ENCODE measurements at places on chromosomes 6 and 20.

DNA sequence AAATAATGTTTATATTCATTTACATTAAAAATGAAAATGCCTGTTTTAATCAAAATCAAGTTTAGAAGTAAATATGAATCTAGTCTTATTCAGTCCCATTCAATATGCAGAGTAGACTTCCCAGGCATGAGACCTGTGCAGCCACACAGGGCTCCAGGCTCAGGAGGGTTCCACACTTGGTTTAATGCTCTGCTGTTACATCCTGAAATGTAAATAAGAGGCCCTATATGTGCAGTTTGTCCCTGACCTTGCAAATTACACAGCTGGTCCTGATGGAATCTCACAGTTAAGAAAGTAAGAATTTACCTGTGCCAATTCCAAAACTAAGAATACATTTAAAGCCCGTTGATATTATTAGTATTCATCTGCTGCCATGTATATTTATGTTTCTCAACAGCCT, 79.4 kb downstream of the ARHGAP18 start:
- no peak for DNase-seq

- no peak for DNase-seq
Measured at GRCh38 chr6:24935366-24936152, at the start of gene RIPOR2. TSS of gene RIPOR2 (minus strand) at chr6:24935960. CDS start at chr6:24935898, 62 bp downstream.

DNA sequence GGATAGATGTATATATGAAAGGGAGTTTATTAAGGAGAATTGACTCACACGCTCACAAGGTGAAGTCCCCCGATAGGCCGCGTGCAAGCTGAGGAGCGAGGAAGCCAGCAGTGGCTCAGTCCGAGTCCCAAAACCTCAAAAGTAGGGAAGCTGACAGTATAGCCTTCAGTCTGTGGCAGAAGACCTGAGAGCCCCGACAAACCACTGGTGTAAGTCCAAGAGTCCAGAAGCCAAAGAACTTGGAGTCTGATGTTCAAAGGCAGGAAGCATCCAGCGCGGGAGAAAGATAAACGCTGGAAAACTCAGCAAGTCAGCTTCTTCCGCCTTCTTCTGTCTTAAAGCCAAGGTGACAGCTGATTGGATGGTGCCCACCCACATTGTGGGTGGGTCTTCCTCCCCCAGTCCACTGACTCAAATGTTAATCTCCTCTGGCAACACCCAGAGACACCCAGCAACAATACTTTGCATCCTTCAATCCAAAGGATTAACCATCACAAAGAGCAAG, 102.6 kb upstream of the GJE1 start:
- no peak for DNase-seq

- no peak for DNase-seq
Measured at GRCh38 chr6:34242252-34243130, 5.8 kb downstream of the HMGA1 start.

DNA sequence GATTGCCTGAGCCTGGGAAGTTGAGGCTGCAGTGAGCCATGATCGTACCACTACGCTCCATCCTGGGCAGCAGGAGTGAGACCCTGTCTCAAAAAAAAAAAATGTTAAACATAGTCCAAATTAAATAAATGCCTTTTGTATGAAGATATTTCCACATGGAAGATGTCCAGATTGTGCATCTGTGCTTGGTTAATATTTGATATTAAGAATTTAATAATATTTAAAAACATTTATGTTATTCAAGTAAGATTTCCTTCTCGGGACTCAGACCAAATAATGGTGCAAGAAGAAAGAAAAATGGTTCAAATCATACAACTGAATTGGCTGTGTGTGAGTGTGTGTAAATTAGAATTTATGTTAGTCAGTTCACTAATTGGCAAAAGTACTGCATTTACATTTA, 202.5 kb downstream of the TBC1D7 start:
- DNase-seq: no peak

- no peak for DNase-seq
Measured at GRCh38 chr6:109768485-109768884, 77.4 kb downstream of the FIG4 start.

GRCh38 chr20:56268536-56268935, 20.0 kb downstream of the MC3R start:
- no peak for DNase-seq

DNA sequence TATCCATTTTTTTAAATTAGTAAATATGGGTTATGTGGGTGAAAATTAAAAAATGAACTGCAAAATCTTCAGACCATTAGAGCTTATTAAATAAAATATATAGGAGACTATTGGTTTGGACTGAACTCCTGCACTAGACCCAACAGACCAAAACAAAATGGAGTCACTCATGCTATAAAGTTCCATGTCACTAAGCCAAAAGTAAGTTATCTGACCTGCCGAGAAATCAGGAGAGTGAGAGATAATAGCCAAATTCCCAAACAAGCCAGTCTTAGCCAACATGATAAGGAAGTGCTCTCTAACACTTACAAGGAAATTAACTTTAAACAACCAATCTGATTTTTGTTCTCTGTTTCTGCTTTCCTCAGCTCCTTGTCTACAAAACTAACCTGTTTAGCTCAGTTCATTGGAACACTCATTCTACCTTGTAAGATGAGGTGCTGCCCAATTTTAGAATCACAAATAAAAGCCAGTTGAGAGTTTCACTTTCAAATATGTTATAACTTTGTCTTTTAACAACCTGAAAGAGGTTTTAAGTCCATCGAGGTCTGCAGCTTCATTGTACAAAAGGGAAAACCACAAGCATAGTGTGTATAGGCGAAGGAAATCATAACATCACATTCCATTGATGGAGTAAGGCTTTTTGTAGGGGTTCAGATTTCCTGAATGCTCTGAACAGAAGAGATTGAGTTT, 220.5 kb downstream of the TENT5A start:
- DNase-seq: no peak

- no peak for DNase-seq
Measured at GRCh38 chr6:169343886-169344749, 90.5 kb upstream of the THBS2 start.

GRCh38 chr6:131765081-131765803, 42.6 kb upstream of the ENPP1 start:
- DNase-seq: peak; percentile 46

- DNase-seq: peak; percentile 80
Measured at GRCh38 chr6:148144917-148145521, 197.6 kb upstream of the SASH1 start.

DNA sequence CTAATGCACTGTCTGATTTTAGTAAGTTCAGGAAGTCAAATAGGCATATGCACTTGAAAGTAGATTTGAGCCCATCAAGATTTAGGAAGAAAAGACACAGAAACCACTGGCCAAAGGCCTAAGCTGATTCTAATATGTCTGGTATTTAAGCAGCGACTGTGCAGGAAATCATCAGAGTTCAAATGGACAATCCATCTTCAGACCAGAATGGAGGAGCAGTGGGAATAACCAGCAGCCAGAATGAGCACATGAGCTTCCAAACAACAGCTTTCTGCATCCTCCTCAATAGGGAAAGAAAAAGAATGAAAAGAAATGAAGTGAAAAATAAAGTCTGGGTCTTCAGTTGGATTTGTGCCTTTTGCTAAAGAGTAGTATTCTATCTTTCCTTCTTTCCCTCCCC, 50.6 kb downstream of the SOD2 start:
- no peak for DNase-seq

- DNase-seq: no peak
Measured at GRCh38 chr20:24853916-24854315, 95.2 kb upstream of the CST7 start.

DNA sequence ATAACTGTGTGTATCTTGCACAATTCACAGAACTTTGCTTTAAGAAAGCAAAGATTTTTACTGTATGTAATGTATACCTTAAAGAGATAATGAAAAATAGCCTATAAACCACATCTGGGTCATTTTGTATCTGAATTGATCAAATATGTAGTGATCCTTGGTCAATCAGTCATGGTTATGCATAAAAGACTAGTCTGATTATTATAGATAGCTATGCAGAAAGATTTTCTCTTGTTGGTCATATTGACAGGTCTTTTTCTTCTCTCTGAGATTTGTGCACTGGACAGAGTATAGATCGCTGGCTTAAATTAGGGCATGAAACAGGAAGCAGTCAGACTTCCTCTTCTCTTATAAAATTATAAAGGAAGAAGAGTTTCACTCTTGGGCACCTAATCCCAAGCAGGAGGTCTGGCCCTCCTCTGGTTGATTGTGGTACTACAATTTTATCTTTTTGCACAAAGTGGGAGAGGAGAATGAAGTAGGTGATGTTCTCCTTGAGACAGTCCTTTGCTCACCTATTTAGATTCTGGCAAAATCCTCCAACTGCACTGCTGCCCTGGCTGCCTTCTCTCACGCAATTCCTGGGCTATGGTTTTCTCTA, 380.9 kb upstream of the RGS17 start:
- peak; percentile 50 for DNase-seq

Data from myocyte (in vitro differentiated cells).